ENCODE measurements at places on chromosomes 6 and 20.

- DNase-seq = no peak
Observed at GRCh38 chr6:142079130-142079529, 53.6 kb upstream of the GJE1 start.

- no peak for DNase-seq
Observed at GRCh38 chr20:1831606-1832005, 63.6 kb upstream of the SIRPA start.

DNA sequence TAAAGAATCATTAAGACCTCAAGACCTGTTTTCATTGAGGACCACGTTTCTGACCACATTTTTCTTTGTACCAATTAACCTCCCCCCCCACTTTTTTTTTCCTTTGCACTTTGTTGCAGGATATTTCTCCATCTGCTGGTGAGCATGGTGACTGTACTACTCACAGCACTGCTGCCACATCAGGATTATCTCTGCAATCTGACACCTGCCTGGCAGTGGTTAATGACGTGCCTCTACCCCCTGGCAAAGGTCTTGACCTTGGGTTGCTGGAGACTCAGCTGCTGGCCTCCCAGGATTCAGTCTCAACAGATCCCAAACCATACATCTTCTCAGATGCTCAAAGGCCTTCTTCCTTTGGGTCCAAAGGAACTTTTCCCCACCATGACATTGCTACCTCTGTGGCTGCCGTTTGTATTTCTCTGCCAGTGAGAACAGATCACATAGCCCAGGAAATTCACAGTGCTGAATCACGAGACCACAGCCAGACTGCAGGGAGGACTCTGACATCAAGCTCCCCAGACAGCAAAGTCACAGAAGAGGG, 46.6 kb upstream of the EDN3 start:
- no peak for DNase-seq

GRCh38 chr6:137907170-137907569, 40.1 kb downstream of the TNFAIP3 start:
- DNase-seq = no peak

DNA sequence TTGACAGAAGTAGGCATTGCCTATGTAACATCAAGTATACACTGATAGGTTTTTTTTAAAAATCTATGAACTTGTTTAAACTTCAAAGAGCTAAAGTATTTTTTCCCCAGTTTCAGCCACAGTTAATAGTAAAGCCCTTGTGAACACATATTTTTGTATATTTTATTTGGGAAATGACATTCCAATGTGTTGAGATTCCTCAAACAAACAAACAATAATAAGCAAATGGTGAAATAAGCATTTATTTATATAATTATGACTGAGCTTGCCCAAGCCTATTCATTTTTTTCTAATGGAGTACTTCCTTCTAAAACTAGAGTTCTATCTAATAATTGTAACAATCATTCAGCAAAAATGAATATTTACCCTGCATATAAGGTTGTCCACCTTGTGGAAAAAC, 12.5 kb downstream of the SYCP2 start:
- no peak for DNase-seq

DNA sequence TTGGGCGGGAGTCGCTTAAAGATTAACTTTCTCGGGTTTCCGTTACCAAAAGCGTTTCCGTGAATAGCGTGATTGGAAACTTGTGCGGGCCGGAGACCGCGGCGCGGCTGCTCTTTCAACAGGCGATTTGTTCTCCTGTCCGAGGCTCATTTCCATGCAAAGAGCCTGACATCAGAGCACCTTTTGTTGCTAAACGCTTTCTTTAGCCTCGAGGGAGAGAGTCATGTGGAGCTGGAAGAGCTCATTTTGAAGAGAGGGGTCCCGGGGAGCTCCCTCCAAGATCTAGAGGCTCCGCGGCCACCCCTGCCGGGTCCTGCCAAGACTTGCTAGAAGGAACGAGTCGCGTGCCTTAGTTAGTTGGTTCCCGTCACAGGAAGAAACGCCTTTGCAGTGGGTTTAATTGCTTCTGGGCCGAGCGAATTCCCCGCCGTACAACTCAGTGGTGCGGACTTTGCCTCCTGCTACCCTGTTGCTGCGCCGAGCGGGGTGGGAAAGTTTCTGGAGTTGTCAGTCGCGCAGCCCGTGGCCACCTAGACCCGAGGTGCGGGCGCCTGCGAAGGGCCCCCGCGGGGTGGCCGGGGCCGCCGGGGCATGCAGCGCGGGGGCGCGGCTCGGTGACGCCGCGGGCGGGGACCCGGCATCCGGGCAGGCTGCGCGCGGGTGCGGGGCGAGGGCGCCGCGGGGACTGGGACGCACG, at the start of gene SASH1:
TSS of gene SASH1 (plus strand) at position 489 of the 697 bp plus-strand sequence. CDS start 230 bp downstream, outside the sequence.
- peak; percentile 60 for DNase-seq

DNA sequence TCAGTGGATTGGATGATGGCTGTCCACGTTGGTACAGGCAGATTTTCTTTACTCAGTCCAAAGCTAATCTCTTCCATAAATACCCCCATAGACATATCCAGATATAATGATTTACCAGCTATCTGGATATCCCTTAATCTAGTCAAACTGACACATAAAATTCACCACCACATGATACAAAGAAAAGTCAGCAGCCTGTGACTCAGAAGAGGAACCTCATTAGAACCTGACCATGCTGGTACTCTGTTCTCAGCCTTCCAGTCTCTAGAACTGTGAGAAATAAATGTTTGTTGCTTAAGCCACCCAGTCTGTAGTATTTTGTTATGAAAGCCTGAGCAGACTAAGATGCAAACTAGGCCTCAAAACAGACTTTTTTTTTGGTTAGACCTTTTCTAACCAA, 431.3 kb upstream of the RNF217 start:
- DNase-seq = no peak

DNA sequence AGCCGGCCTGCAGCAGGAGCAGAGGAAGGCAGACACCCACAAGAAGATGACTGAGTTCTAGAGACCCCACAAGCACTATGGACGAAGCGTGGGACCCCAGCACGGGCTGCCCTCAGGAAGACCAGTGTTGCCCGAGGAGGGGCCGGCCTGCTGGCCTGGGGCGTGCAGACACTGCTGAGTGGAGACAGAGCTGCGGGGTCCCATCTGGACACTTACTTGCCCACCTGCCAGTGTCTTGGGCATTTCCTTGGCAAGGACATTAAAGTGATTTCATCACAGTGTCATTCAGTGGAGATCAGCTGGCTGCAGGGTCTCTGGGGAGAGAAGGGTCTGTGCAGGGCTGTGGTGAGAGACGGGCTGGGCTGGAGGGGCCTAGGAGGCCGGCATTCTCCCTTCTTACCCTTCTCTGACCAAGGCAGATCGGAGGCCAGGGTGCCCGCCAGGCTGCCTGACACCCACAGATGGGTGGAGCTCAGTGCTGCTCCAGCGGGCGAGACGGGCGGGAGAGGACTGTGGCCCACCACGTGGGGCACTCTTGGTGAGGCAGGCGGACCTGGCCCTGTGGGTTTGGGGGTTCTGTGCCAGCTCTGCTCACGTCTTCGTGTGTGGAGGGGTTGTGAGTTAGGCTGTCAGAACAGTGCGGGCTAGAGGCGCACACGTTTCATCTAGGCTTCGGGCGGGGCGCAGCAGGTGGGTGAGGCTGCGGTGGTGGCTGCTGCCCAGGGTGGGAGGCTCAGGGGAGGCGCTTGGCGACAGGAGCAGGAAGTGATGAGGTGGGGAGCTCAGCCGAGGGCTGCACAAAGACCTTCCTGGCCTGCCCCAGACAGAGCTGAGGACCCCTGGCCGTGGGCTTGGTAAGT, at the start of gene LIME1:
TSS of gene LIME1 (plus strand) at position 806 of the 860 bp plus-strand sequence. CDS start 886 bp downstream, outside the sequence.
- no peak for DNase-seq

GRCh38 chr6:5412663-5413062, 151.3 kb downstream of the FARS2 start:
- DNase-seq = no peak

GRCh38 chr6:47434372-47435253, 43.0 kb upstream of the CD2AP start:
- DNase-seq = no peak

DNA sequence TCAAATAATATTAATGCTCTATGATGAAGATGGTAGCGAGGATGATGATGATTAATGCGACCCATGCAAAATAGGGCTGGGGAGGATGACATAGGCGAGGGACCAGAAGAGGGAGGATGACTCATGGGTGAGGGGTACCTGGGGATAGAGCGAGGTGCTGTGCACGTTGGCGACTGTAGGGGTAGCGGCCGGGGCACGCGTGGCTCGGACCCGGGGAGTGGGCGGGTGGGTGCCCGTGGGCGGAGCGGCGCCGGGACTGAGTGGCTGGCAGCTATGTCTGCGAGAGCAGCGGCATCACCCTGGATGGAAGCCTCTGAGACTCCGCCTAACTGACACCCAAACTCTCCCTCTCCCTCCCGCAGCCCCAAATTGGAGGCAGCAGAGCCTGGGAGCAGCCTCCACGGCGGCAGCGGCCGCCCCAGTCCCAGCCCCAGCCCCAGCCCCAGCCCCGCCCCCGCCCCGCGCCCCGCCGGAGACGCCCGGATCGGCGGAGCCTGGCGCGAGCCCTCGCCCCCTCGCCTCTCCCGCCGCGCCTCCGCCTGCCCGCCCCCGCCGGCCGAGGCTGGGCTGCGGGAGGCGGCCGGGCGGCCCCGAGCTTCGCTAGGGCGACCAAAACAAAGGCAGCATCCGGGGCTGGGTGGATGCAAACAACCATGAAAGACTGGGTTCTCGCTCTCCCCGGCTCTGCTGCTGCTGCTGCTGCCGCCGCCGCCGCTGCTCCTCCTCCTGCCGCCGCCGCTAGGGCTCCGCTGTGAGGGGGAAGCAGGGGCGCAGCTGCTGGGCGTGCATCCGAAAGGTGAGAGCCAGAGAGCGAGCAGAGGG, at the start of gene RIMS1:
TSS of gene RIMS1 (plus strand) at position 367 of the 822 bp plus-strand sequence. CDS start 474 bp downstream, outside the sequence.
- no peak for DNase-seq

- no peak for DNase-seq
Observed at GRCh38 chr6:40798069-40798770, 211.1 kb upstream of the LRFN2 start.

DNA sequence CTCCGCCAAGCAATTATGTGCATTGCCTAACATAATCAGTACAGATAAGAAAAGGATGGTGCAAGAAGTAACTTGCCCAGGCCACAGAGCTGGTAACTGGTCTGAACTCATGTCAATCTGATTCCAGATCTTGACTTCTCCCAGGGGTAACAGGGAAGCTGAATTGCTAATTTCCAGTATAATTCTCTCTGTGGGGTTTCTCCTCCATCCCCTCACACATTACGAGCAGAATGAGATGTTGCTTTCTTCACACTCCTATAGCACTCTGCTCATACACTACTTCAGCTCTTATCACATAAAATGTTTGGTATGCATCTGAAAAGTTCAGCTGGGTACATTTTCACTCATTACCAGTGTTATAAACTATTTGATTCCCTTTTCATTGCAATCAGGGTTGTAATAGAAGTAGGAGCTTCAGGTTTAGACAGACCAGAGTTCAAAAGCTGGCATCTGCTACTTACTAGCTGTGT, 24.0 kb upstream of the LRRC1 start:
- no peak for DNase-seq

- no peak for DNase-seq
Observed at GRCh38 chr6:157225575-157225995, 97.7 kb downstream of the TMEM242 start.

DNA sequence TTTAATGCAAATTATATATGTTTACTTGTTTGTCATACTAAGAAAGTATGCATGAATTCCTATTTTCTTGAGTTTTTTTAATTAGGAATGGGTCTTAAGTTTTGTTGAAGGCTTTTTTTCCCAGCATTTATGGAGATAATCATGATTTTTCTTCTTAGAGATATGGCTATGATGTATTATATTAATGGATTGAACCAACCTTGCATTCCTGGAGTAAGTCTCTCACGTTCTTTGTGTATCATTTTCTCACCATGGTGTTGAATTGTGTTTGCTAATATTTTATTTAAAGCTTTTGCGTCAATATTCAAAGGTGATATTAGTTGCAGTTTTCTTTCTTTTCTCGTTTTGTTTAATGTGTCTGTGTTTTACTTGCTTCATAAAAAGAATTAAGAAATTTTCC, 48.4 kb upstream of the SLC35D3 start:
- DNase-seq = no peak

All from hematopoietic multipotent progenitor cell (in vitro differentiated cells).